ENCODE measurements at places on chromosomes 16 and 17.

DNA sequence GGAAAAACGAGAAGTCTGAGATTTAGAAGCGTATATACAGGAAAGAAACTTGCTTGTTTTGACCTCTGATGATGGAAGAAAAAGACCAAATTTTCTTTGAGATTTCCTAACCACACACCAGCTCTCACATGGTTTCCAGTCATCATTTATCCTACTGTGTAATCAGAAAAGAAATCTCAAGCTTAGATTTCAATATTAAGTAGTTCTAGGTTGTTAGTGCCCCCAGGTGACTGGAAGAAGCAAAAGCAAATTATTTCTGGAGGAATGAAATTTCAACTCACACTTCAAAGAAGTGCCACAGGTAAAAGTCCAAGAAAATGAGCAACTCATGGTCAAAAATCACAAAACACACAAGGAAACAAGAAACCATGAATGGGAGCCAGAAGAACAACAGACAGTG, 51.8 kb upstream of the KDM6B start:
- DNase-seq = no peak

- peak; percentile 53 for DNase-seq
These were observed 23.0 kb upstream of the CAPNS2 start for GRCh38 chr16:55543472-55543871.

DNA sequence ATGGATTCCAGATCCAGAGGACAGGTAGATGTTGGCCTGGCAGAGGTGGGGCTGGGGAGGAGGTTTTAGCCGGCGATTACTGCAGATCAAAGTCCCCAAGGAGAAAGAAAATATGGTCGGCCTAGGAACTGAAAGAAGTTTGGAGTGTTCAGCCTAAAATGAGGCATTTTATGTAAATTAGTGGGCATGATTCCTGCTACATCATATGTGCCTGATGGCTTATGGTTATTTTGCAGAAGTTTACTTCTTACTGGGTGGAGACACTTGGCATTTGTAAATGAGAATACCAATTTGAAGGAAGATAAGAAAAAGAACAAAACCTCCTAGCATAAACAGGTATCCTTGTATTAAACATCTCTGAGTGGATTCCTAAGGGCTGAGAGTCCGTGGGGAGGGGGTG, 149.3 kb downstream of the FOXL1 start:
- no peak for DNase-seq

DNA sequence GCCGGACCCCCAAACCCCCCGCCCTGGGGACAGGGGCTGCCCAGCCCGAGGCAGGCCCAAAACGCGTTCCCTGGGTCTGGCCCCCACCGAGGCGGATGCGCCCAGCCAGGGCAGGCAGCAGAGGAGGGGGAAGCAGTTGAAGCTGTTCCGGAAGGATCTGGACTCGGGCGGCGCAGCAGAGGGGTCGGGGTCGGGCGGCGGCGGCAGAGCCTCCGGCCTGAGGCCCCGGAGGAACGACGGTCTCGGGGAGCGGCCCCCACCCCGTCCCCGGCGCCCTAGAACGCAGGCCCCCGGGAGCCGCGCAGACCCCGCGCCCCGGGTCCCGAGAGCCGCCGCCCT, 22.9 kb upstream of the ZFPM1 start:
- no peak for DNase-seq

DNA sequence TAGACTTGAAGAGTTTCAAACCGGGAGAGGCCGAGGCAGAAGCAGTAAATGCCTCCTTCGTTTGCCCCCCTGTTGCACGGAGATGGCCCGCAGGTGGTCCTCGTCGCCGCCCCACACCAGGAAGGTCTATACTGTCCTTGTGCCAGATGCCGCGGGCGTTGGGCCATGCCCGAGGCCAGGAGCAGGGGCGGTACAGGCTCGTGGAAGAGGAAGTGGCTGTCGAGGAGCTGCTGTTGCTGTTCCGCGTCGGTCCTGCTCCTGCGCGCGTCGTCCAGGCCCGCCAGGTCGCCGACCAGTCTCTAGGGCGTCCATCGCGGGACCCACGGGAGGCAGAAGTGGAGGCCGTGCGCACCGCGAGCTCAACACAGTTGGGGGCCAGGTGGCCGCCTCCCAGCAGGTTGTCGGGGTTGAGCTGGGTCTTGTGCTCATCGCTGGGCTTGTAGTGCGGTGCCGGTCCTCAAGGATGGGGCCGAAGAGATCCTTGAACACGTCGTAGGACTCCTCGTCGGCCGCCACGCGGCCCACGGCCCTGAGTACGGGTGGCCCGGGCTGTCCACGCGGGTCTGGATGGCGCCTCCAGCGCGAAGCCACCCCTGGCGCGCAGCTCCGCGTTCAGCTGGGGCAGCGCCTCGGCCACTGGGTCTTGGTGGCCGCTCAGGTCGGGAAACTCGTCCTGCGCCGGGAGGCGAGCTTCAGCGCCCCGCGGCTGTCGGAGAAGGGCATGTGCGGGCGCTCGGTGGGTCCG, 13.1 kb upstream of the C16orf87 start:
- no peak for DNase-seq
